ENCODE measurements at places on chromosomes 11 and 22.

- no peak for ATAC-seq
Measured at GRCh38 chr11:64711956-64712362, 11.0 kb downstream of the NRXN2 start.

DNA sequence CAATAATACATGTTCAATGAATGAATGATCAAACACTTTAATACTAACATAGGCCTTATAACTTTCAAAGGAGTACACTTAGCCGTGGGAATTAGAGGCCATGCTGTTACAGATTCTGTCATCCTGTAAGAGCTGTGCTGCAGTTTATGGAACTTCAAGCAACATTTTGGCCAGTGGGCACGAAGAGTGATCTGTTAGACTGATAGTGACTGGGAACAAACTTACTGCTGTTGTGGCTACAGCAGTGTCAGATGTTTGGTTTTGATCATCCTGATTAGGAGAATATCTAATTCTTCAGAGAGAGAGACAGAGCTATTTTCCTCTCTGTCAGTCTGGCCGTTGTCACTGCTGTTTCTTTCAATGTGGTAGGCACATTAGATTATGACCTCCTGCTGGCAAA is 348.9 kb downstream of the NELL1 start:
- ATAC-seq: no peak

DNA sequence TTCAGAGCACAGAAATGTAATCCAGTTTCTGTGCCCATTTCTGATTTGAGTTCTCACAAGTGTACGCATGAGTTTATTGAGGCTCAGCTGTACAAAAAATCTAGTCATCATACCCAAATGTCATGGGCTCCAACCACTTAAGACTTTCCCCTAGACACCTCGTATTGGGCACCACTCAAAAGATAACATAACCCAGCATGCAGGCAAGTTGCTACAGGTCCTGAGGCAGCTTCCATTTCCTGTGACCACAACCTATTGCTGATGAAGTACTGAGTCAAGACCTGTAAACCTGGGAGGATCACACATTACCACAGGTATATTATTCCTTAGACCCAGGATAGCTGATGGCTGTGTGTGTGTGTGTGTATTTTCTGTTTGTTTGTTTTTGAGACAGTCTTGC is 95.2 kb downstream of the MRTFA start:
- ATAC-seq: no peak

DNA sequence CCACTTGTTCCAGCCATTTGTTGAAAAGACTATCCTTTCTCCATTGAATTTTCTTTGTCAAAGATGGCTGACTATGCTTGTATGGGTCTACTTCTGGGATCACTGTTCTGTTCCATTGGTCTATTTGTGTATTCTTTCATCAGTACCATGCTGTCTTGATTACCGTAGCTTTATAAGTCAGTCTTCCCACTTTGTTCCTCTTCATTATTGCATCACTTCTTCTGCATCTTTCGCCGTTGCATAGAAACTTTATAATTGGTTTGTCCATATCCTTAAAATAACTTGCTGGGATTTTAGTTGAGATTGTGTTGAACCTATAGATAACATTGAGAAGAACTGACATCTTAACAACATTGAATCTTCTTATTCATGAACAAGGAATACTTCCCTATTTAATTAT is 598.8 kb downstream of the TBC1D22A start:
- ATAC-seq: no peak

DNA sequence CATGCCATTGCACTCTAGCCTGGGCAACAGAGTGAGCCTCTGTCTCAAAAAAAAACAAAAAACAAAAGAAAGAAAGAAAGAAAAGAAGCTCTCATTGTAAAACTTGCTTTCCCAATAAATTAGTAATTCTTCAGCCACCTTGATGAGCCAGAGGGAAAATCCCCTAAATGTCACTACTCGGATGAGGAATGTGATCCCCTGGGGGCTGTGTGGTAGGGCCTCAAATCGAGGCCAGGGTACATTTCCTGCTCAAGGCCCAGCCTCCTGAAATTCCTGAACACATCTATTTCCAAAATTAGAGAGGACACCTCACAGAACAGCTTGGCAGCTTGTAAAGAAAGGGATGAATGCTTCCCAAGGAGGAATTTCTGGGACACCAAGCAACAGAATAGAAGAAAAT is 147.1 kb upstream of the SESN3 start:
- ATAC-seq: no peak

Data from motor neuron (in vitro differentiated cells).